ENCODE measurements at places on chromosomes 6 and 20.

DNA sequence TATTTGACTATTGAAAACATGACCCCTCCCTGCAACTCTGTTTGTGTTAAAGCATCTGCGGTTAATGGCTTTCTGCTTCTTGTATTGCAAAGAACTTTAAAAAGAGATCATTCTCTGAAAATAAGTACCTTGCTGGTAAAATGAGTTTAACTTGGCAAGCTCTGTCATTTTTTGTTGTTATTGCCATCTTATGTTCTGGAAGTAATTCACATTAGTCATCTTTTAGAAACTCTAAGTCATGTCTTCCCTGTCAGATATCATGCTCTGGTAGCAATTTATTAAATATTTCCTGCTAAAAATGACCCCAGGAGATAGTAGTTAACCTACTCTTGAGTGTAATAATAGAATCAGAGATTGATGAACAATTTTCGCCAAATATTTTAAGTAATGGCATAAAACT, 890.6 kb downstream of the KIF16B start:
- ATAC-seq, result no peak

DNA sequence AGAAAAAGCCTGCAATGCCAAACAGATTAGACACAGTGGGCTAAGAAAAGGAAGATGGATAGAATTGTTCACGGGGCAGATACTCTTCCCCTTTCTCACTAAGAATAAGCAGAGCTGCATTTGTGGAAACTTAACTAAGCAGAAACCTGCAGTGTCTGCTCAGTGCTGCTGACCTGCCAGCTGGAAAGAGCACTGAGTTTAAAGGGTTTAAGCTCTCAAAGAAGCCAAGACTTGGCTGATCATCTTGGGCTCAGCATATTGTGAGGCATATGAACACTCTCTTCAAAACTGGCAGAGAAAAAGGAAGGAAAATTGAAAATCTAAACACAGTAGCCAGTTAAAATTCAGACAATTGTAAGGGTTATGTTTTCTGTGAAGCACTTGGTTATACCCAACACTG, 711.1 kb upstream of the EPHA7 start:
- no peak for ATAC-seq

GRCh38 chr6:3867641-3868502, 18.7 kb downstream of the FAM50B start:
- no peak for ATAC-seq

GRCh38 chr6:13089296-13089994, 238.9 kb downstream of the TBC1D7 start:
- ATAC-seq, result no peak

GRCh38 chr6:20365456-20365855, 36.2 kb upstream of the E2F3 start:
- ATAC-seq, result no peak

GRCh38 chr20:50957276-50957675, 1.1 kb downstream of the DPM1 start:
- no peak for ATAC-seq

DNA sequence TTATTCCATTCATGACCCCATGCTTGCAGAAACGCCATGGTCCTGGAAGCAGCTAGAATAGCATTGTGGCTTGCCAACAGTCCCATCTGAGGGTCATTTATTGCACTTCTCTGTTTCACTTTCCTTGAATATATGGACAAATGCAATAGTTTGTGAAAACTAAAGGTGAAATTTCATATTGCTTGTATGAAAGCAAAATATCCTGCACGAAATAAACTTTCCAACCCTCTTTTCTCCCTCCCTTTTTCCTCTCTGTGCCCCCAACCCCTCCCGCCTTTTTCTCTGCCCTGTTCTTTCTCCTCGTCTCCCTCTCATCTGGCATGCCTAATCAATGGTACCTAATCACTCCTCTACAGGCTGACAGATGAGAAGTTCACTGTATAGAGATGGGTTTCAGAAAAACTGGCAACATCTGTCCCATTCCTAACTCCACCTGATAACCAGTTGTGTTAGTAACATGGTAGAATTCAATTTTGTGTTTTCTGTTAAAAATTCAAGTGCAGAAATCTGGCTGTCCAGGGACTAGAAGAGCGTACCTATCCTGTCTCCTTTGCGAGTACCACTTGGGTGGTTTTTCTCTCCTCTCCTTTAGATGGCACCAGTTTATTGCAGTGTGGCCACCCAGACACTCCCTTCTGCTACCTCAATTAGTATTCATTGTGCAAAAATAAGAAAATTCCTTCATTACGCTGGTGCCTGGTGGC, 198.6 kb downstream of the FOXA2 start:
- ATAC-seq, result no peak

Measured in stimulated activated memory B cell treated with anti-CD40 and anti-IgM and Interleukin-4, amounts not matched to agents 10 μg/mL and 1 μg/mL and 100 μg/mL, for 72 hours (primary cell).